Esophagus squamous epithelium (tissue), 5 donors: ENCODE measurements at places on chromosomes 2 and 18. TPM values are rescaled to one million over a fixed set of nuclear protein-coding genes. Genes with fewer than 3 reads are reported as not detected.

DNA sequence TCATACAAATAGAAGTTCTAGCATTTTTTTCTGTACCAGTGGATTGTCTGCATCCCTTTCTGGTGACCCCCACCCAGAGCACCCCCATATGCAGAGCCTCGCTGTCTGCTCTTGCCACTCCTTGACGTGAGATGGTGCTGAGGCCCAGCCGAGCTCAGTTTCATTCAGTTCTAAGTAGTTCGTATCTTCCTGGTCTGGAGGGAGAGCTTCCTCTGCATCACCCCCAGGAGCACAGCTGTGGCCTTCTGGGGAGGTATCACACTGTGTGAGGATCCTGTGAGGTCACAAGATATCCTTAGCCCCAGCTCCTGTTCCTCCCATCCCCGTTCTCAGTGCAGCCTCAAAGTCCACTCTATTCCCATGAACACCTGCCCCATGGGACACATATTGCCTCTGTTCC is 132.7 kb downstream of the PTGR3 start:
- H3K4me3 ChIP-seq, result no peak overlapping the region
- H3K27ac ChIP-seq, result no peak overlapping the region
- DNase-seq, result no peak
- H3K27me3 ChIP-seq, result no peaks in the 10 kb centered on the region
- H3K36me3 ChIP-seq, result no peaks in the 10 kb centered on the region
- peaks cover 4% of the 10 kb centered on the region for H3K4me1 ChIP-seq

DNA sequence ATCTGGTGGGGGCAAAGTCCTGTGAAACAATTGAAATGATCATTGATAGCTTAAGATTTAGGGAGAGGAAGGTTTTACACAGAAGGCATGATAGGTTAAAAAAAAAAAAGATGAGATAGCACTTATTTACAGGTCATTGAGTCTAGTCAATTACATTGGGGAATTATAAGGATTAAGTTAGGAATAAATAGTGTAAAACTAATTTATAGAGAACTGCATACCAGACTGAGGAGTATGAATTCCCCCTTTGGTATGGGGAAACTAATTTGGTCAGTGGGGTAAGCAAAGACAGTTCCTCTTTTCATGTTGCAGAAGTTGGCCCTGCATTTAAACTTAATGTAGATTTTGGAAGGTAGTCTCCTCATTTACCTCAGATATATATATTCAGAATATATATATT is 10.8 kb downstream of the GLS start:
- no peaks in the 10 kb centered on the region for H3K27me3 ChIP-seq
- H3K4me3 ChIP-seq, result no peak overlapping the region
- no peak for DNase-seq
- no peaks in the 10 kb centered on the region for H3K36me3 ChIP-seq
- no peak overlapping the region for H3K27ac ChIP-seq

- H3K27ac ChIP-seq, result no peak overlapping the region
- no peaks in the 10 kb centered on the region for H3K36me3 ChIP-seq
- no peak for DNase-seq
- no peaks in the 10 kb centered on the region for H3K27me3 ChIP-seq
- no peak overlapping the region for H3K4me3 ChIP-seq
- H3K4me1 ChIP-seq, result peaks cover 10% of the 10 kb centered on the region
Measured at GRCh38 chr18:10101729-10102128, 187.9 kb downstream of the VAPA start.

DNA sequence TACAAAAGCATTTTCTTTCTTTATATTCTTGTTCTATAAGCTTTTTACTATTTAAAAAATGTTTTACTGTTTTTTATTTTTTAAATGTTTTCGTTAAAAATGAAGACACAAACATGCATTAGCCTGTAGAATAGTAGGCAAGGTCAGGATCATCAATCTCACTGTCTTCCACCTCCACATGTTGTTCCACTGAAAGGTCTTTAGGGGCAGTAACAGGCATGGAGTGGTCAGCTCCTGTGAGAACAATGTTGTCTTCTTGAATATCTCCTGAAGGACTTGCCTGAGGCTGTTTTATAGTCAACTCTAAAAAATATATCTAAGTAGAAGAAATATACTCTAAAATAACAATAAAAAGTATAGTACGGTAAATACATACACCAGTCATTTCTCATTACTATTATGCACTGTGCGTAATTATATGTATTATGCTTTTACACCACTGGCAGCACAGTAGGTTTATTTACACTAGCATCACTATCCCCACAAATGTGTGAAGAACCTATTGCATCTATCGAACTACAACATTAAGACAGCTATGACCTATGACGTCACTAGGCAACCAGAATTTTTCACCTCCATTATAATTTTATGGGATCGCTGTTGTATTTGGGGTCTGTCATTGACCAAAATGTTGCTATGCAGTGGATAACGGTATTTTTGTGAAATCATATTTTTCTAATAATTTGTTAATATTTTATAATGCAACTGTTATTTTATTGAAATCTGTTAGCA is 764.3 kb downstream of the METTL4 start:
- H3K27ac ChIP-seq, result no peak overlapping the region
- H3K27me3 ChIP-seq, result no peaks in the 10 kb centered on the region
- H3K4me3 ChIP-seq, result no peak overlapping the region

CPO gene
- total RNA-seq, result not detected

CD8B2 gene
- not detected for total RNA-seq

- H3K36me3 ChIP-seq, result no peaks in the 10 kb centered on the region
- no peak overlapping the region for H3K4me3 ChIP-seq
- no peak overlapping the region for H3K27ac ChIP-seq
- no peak for DNase-seq
- H3K4me1 ChIP-seq, result no peaks in the 10 kb centered on the region
Measured at GRCh38 chr2:118925981-118926380, 16.0 kb upstream of the MARCO start.

ASB18 gene
- not detected for total RNA-seq
